Right atrium auricular region (tissue), 2 donors: ENCODE measurements at places on chromosomes 6 and 20. TPM values are rescaled to one million over a fixed set of nuclear protein-coding genes. Genes with fewer than 3 reads are reported as not detected.

AKAP7 gene
- total RNA-seq, result 11.6 TPM

PRND gene
- total RNA-seq, result not detected

ESF1 gene
- 11.1 TPM for total RNA-seq

CST4 gene
- total RNA-seq, result not detected

OR2J1 gene
- not detected for total RNA-seq

LAMA2 gene
- 166 TPM for total RNA-seq

KCNB1 gene
- 2.7 TPM for total RNA-seq

DEFB118 gene
- not detected for total RNA-seq

SPTLC3 gene
- total RNA-seq, result 2.8 TPM

TAGAP gene
- total RNA-seq, result 3.2 TPM

FOXQ1 gene
- total RNA-seq, result not detected

CLDN20 gene
- total RNA-seq, result not detected

GRM1 gene
- total RNA-seq, result 0.07 TPM

IP6K3 gene
- total RNA-seq, result 17.3 TPM

AVP gene
- total RNA-seq, result not detected

KCNK16 gene
- total RNA-seq, result not detected
